Activated T-cell treated with anti-CD3 and anti-CD28 coated beads, Interleukin-2, amount 50 U/mL, for 48 hours (primary cell): ENCODE measurements at places on chromosomes 3 and 15.

GRCh38 chr3:166902374-166902773 is 477.7 kb downstream of the ZBBX start:
- no peak for DNase-seq

DNA sequence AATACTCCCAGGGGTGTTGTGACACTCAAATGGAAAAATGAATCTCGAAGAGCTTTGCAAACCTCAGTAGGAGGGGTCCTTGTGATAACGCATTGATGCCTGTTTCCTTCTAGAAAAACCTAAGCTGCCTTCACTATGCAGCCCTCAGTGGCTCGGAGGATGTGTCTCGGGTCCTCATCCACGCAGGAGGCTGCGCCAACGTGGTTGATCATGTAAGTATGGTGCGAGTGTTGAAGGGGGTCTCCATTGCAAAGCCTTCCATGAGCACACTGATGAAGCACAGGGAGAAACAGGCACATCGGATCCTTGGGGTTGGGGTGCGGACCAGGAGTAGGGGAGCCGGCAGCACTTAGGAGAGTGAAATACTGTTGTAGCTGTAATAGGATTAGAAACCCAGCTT is 22.3 kb downstream of the ANKDD1A start:
- DNase-seq = no peak

GRCh38 chr3:43102773-43103480 is 3.0 kb downstream of the POMGNT2 start:
- DNase-seq = no peak

- DNase-seq = peak; percentile 30
Measured at GRCh38 chr15:101256757-101257156, 4.9 kb upstream of the CHSY1 start.

GRCh38 chr3:66502245-66502874 is 1.5 kb upstream of the LRIG1 start:
- no peak for DNase-seq

GRCh38 chr3:115275896-115276295 is 128.8 kb upstream of the ZBTB20 start:
- no peak for DNase-seq

DNA sequence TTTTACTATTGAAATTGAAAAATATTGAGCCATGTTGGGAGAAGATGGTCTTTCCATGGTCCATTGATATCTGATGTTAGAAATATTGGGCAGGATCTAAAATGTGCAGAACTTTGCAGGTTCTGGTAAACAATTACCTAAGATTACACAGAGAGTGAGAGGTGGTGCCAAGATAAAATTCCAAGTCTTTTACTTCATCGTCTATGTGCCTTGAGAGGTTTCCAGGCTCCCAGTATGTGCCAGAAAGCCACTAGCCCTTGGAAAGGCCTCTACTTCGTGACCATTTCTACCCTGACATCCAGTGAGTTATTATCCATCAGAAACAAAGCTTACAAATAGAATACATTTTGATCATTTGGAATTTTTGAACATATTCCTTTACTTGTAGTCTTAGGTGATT is 27.6 kb downstream of the CD200 start:
- no peak for DNase-seq

DNA sequence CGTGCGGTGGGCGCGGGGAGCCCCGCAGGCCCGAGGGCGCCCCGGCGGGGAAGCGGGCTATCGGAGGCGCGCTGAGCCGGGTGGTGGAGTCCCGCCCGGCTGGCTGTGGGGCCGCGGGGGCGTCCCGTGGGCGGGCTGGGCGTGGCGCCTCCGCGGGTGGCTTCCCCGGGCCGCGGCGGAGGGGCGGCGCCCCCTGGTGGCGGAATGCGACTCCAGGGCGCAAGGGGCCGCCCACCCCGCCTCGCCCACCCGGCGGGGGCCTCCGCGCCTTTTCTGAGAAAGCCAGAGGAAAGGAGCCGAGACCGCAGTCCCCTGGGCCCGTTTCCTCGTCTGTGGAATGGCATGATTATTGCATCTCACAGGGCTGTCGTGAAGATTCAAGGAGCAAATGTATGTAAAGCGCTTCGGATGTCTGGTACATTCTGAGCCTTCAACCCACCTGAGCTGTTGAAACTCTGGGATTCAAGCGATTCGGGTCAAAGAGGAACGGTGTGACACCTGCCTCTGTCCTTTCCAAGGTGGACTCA is 31.9 kb upstream of the RAB6B start:
- DNase-seq = peak; percentile 71

DNA sequence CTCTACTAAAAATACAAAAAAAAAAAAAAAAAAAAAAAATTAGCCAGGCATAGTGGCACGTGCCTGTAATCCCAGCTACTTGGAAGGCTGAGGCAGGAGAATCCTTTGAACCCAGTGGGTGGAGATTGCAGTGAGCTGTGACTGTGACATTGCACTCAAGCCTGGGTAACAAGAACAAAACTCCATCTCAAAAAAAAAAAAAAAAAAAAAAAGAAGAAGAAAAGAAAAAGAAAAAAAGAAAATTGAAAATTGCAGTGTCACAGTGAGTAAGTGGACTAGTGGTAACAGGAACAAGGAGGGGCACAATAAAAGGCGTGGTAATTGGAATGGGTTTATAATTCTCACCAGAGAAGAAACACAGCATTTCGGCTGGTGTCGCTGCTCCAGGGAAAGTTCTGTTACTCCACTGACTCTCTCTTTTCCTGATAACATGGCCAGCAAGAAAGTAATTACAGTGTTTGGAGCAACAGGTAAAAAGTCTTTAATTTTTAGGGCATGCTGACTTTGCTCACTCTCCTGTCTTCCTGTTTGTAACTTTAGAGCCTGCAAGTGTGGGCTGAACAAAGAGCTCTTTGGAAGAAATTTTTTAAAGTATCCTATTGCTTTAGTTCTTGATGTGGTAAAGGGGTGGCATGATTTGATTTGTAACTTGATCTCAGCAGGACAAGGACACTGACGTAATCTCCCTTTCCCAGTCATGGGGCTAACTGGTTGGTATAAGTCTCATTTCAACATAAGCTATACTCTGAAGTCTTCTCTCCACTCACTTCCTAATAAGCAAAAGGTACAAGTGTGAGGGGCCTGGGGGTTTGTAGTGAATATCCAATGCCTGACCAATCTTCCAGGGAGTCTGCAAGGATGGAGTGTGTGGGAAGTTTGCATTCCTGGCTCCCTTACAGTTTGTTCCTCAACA is 22.1 kb upstream of the TRA2B start:
- DNase-seq = no peak

GRCh38 chr15:66164788-66165187 is 88.8 kb downstream of the MEGF11 start:
- no peak for DNase-seq

GRCh38 chr3:775178-775880 is 317.5 kb upstream of the CNTN6 start:
- no peak for DNase-seq

DNA sequence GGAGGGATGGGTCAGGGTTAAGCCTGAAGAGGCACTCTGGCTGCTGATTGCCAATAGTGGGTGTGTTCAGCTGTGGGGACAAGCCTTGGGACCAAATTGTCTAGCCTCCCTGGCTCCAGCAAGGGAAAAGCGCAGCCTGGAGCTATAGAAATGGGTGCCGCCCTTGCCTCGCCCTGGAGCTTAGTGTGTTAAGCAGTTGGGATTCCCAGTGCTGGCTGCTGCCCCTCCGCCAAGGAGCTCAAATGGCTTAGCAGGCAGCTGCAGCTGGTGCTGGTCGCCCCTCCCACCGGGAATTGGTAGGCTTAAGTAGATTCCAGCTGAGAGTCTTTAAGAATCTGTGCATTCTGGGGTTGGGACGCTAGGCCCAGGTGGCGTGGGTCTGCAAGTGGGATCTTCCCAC is 662.9 kb upstream of the TBL1XR1 start:
- no peak for DNase-seq

DNA sequence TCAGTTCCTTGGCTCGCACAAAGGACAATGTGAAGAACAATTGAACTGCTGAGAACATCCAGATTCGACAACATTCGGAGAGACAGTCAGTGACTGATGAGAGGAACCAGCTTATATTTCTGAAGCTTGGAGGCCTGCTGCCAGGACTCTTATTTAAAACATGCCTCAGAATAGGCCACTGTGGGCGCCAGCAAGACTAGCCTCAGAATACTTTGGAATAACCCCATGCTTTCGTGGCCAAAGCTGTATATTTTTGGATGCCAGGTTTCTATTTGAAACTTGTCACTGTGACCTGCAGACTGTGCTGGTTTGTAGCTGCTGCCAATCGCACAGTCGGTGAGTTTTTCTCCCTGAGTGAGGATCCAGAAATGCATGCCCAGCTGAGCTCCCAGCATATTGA is 129.9 kb upstream of the UBE3A start:
- DNase-seq = no peak

DNA sequence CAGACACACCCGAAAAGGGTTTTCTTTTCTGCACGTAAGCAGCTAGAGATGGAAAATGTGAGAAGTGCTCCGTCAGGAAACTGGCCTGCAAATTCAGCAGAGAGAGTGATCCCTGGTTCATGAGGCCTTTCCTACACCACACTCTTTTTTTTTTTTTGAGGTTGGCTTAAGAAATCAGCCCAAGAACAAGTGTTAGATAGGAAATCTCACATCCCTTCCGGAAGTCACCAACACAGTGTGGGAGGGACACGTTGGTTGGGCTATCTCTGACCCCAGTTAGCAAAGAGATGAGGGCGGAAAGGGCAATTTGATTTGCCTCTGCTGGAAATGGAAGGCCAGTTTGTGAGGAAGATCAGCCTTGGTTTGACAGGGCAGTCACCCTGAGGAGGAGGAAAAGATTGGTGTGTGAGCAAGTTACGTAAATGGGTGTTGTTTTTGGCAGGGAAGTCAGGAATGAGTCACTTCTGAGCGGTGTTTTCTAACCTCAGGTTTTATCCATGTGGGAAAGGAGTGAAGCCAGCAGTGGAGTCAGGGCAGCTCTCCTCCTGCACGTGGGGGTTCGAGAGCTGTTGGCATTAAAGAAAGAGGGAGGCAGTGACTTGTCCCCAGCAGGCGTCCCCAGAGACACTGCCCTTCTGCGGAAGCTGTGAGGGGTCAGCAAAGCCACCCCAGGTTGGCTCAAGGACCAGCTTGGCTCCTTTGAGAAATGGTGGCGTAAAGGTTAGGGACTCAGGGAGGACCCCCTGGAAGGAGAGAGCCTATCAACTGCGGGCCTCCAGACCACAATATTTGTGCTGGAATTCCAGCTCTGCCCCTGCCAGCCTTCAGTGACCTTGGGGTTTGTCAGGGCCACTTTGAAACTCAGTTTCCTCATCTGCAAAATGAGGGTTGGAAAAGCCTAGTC is 237.6 kb upstream of the BHLHE40 start:
- peak; percentile 51 for DNase-seq

DNA sequence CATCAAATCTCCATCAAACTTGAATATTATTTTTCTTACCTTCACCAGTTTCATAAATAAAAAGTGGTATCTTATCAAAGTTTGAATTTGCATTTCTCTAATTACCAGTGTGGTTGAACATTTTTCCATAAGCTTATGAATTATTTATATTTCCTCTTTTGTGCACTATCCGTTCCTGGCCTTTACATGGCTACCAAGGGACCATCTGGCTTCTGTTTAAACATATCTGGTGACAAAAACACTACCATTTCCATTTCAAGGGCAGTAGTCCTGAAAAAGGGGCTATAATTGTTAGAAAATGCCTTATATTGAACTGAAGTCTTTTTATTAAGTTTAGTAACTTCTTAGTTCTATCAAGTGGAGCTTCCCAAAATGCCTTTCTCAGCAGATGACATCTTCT is 44.3 kb upstream of the TM4SF4 start:
- no peak for DNase-seq

DNA sequence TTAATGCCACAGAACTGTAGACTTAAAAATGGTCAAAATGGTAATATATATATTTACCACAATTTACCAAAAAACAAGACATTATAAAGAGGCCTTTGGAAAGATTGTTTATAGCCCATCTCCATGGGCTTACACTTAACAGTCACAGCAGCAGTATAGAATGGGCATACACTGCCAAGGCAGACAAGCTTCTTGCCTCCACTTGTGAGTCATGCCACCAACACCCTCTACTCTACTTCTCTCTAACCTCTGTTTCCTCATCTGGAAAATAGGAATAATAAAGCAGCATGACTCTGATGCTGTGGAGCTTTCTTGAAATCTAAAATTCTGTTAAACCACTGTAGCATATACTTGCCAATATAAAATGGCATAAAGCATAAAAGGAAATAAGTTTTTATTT is 14.4 kb upstream of the GPR156 start:
- DNase-seq = no peak

- no peak for DNase-seq
Measured at GRCh38 chr3:113634782-113635474, 61.5 kb downstream of the USF3 start.

DNA sequence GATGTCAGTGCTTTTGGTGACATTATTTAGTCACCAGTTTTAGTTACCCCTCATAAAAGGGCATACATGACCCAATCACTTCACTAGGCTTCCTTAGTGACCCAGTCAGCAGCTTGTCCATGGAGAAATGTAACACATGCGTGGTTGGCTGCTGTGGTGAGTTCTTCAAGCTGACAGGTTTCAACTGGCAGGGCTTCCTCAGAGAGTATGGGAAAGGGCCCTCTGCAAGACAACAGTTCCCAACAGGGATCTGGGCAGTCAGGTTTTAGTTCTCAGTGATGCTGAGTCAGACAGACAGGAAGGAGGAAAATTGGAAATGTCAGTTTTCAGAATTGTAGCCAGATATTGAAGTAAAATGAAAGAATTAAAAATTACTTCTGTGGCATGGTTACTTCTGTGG is 282.5 kb downstream of the TBL1XR1 start:
- DNase-seq = no peak

DNA sequence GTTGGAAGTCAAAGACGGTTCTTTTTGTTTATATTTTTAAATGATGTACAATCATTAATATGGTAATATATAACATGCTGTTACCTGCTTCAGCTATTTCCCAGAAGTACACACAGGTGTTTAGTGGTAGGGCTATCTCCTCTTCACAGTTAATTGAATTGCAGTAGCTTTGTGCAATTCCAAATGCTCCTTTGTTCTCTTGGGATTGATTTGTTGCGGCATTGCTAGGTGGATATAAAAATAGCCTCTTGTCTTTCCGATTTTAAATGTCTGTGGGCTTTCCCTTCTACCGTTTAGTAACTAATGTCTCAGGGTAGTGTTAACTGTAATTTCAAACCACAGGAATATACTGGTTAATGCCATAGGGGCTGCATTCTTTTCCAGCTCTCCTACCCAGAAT is 307.6 kb upstream of the SLITRK3 start:
- no peak for DNase-seq

GRCh38 chr3:65888196-65888595 is 150.5 kb downstream of the MAGI1 start:
- no peak for DNase-seq
